Peyer's patch (tissue), 4 donors: ENCODE measurements at places on chromosomes 11 and 22.

DNA sequence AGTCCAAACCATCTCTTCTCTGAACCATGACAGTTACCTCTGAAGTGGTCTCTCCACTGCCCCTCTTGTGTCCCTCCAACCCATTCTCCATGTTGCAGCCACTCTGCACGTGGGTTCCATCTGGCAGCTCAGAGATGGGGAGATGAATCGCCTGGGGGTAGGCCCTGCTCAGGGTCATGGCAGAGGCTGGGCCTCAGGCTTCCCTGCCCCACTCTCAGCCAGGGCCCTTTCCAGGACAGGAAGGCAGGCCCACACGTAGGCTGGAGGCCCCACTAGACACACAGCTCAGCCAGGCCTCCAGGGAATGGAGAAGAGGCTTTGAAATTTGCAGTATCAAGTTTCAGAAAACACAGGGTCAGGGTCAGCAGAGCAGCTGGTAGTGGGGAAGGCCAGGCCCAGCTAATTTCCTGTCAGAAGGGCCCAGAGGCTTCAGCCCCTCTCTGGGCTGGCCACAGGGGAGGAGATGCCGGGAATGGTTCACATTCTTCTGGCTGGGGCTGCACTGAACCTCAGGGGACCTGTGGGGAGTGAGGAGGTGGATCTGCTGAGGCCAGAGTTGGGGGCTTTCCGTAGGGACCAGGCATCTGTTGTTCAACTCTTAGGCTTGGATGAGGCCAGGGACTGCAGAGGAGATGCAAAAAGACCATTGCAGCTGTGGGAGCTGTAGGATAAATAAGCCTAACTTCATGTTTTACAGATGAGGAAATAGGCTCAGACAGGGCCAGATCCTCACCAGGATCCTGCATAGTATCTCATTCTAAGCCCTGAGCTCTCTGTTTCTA lies 101.6 kb downstream of the SWAP70 start:
- DNase-seq, result no peak

GRCh38 chr22:31099841-31100761 lies 7.3 kb downstream of the SELENOM start:
- DNase-seq, result peak; percentile 46

DNA sequence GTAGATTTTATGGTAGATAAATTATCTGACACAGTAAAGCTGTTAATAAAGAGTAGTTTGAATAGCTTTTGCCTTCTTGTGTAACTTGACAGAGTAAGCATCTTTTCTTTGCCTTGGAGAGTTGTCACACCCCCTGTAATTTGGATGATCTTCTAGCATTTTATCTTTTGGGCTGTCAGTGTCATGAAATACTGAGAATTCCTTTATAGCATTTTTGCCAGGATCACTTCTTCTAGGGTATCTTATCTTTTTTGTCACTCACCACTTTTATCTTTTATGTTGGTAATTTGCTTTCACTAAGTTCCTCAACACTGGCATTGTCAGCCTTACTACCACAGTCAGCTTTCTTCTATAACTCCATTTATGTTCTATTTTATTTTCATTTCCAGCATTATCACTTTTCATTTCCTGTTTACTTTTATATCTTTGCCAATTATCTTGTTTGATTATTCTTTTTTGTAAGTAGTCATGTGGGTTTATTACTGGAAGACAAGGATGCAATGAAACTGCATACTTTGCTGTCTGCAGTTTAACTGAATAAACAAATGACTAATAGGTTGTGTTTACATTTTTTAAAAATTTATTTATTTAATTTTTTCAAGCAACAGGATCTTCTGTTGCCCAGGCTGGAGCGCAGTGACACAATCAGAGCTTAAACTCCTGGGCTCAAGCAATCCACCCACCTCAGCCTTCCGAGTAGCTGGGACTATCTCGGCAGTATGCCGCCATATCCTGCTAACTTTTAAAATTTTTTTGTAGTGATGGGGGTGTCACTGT lies 28.1 kb upstream of the ACAT1 start:
- no peak for DNase-seq

GRCh38 chr11:24348908-24349307 lies 147.9 kb upstream of the LUZP2 start:
- no peak for DNase-seq

GRCh38 chr22:32476281-32477195 lies 1.9 kb downstream of the FBXO7 start:
- no peak for DNase-seq

DNA sequence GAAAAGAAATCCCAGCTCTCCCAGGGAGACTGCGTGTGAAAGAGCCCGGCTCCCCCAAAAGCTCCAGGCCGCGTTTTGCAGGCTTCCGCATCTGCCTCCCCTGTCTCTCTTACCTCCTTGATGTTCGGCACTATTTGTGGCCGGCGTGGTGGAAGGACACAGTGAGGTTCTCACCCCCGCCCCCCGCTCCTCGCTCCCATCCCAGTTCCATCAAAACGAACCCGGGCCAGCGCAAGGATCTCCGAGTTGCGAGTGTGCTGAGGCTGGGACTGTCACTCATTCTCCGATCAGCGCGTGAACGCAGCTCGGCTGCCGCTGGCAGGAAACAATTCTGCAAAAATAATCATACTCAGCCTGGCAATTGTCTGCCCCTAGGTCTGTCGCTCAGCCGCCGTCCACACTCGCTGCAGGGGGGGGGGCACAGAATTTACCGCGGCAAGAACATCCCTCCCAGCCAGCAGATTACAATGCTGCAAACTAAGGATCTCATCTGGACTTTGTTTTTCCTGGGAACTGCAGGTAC lies at the start of gene NCAM1:
Gene NCAM1 (plus strand): TSS at position 275 of the 523 bp plus-strand sequence.
- peak; percentile 63 for DNase-seq

DNA sequence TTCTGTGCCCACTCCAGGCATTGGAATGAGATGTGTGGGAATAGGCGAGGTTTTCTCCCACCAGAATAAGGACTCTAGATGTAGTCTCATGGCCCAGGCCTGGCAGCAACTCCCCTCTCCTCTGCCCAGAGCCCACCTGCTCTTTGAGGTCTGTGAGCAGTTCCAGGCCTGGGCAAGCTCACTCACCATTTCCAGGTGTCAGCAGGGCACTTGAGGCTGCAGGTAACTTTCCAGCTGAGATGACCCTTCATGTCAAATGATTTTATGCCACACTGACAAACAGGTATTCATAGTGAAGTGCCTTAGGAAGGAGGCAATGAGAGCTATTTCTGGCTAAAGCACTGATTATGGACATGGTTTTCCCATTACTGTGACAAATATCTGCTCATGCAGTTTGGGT lies 123.3 kb upstream of the CCDC90B start:
- DNase-seq, result no peak

- DNase-seq, result no peak
These were observed 51.4 kb downstream of the SPECC1L start for GRCh38 chr22:24321999-24322398.

- no peak for DNase-seq
These were observed 3.3 kb upstream of the GRAMD1B start for GRCh38 chr11:123426789-123427188.

GRCh38 chr11:100383357-100383865 lies 303.7 kb upstream of the ARHGAP42 start:
- DNase-seq, result no peak

GRCh38 chr22:44206330-44206645 lies 25.6 kb downstream of the PARVG start:
- no peak for DNase-seq

- DNase-seq, result no peak
These were observed 1.7 kb upstream of the LDHA start for GRCh38 chr11:18392434-18393321.

DNA sequence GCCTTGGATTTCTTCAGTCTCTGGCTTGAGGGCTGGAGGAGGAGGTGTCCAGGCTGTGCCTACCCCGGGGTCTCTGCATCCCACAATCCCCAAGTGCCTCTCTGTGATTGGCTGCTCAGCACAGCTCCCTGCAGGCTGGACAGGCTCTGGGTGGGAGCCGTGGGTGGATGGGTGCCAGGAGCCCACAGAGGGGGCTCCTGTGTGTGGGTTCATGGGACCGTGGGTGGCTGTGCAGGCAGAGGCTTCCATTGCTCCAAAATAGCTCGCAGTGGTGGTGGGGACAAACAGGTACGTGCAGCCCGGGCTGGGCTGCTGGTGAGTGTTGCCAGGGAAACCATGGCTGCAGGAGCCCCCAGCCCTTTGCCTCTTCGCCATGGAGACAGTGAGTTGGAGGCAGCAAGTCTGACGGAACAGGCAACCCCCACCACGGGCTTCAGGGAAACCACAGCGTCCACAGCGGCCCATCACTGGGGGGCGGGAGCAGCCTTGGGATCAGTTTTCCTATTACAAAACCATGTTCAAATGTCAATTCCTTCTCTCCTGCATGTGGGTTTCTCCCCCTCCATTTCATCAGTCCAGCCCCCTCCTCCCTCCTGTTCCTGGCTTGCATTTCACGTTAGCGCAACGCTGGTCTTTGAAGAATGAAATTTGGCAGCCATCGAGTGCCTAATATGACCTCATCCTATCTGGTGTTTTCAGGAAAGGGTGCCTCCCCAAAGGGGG lies 155.2 kb downstream of the TRIM29 start:
- DNase-seq, result no peak

DNA sequence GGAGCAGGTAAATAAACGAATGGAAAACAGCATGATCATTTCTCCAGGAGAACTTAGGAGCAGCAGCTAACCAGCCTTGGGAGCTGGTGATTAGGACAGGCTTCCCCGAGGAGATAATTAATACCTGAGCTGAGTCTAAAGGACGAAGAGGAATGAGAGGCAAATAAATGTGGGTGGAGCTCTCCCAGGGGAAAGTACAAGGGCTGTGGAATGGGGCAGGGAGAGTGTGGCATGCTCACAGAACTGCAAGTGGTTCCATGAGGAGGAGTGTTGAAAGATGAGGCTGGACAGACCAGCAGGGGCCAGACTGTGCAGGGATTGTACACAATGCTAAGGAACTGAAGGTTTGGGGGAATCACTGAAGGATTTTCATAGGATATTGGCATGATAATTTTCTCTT lies 14.2 kb upstream of the TLCD5 start:
- DNase-seq, result no peak

GRCh38 chr11:79440571-79441460 lies at the start of gene TENM4:
Gene TENM4 (minus strand): TSS chr11:79441030. CDS start chr11:79069944, 371,086 bp downstream.
- DNase-seq, result peak; percentile 54

DNA sequence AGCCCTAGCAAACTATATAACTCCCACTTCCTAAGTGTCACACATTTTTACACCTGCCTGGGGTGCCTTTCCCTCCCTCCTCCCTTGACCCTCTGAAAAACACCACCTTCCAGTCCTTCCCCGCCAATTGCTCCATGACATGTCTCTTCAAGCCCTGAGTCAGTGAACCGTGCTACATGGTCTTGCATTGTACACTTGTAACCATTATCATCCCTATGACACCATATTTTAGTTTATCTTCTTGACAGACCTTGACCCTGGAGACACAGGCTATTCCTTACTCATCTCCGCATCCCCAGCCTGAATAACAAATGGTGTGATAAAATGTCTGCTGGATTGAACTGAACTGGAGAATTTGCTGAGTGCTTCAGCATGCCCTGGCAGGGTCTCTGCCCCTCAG lies 36.9 kb downstream of the TNKS1BP1 start:
- DNase-seq, result no peak

GRCh38 chr22:20001082-20001638 lies 15.5 kb downstream of the ARVCF start:
- no peak for DNase-seq
